ENCODE measurements at places on chromosomes 3 and 15. TPM values are rescaled to one million over a fixed set of nuclear protein-coding genes. Genes with fewer than 3 reads are reported as not detected.

EFCC1 gene
- 0.27 TPM for polyA plus RNA-seq

NFKBIZ gene
- polyA plus RNA-seq: 27.3 TPM

DNA sequence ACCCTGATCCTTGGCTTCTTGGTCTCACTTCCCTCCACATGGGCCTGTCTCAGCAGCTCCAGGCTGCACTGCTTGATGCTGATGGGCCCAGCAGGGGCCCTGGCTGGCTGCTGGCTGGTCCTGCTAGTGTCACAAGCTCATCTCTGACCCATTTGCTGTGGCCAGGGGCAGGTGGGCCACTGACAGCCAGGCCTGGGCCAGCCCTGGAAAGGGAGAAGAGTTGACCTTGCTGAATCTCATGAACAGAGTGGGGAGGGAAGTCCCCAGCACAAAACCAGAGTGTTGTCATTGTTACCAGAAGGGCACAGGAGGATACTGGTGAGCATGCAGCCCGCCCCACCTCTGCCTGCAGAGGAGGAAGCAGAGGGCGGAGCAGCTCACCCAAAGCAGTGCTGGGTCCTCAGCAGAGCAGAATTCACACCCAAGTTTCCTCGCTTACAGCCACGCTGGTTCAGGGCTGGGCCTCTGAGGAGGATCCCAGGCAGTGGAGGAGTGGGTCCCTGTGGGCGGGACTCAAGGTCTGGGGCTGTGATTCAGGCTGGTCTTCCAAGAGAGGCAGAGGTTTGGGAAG is 7.6 kb upstream of the KLF15 start:
- no peak for DNase-seq

DNA sequence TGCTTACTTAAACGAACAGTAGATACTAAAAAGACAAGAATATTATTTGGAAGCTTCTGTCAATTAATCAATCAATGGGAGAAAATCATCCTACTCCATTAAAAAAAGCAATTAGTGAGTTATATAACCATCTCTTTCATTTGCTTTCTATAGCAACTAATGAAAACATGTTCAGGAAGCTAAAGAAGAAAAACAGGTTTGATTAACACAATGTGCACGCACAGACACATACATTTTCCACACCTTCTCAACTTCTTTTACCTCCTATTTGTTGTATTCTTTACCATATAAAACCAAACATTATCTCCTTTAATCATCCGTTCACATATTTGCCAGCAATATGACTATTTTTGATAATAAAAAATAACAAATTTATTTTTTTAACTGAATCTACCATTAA is 111.3 kb downstream of the GBE1 start:
- no peak for DNase-seq
